Ovary (tissue), 10 donors: ENCODE measurements at places on chromosomes 2 and 18.

- no peak for DNase-seq
Measured at GRCh38 chr2:207316906-207317305, 151.2 kb upstream of the KLF7 start.

GRCh38 chr2:240395448-240395847, 40.0 kb upstream of the GPC1 start:
- no peak for DNase-seq

GRCh38 chr2:241763551-241764274, 12.9 kb upstream of the GAL3ST2 start:
- no peak for DNase-seq

GRCh38 chr2:1839066-1839756, 94.9 kb upstream of the PXDN start:
- no peak for DNase-seq

GRCh38 chr2:145076085-145076484, 556.2 kb upstream of the ZEB2 start:
- no peak for DNase-seq

- DNase-seq: no peak
Measured at GRCh38 chr2:140880573-140880972, 1250.2 kb downstream of the LRP1B start.

DNA sequence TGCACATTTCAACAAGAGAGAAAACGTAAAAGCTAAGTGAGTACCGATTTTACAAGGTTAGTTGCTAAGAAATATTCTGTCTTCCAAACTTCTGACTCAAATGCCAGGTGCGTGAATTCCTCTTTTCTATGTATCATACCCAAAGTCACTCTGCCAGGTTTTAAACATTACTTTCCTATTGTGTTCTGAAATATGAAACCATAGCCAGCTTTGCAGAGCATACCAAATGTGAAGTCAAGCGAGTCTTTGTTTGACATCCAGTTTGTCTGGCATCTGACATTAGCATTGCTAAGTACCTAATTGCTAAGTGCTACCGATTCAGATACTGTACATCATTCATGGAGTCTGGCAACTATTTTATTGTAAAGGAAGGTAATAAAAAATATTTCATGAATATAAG, 321.9 kb upstream of the GALNT5 start:
- DNase-seq: no peak

DNA sequence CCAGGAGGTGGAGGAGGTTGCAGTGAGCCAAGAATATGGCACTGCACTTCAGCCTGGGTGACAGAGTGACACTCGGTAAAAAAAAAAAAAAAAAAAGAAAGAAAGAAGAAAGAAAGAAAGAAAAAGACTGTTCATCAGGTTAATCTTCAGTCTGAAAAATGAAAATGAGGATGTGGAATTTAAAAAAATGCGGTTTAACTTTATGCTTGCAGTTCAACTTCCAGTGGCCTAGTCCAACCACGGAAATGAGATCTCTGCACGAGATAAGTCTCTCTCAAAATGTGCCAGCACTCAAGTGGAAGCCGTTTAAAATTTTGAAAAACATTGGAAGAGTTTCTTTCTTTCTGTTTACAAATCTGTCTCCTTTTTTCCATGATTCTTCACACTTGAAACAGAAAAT, 112.1 kb downstream of the DOCK10 start:
- DNase-seq: no peak

GRCh38 chr2:235053651-235054050, 101.8 kb downstream of the SH3BP4 start:
- no peak for DNase-seq

DNA sequence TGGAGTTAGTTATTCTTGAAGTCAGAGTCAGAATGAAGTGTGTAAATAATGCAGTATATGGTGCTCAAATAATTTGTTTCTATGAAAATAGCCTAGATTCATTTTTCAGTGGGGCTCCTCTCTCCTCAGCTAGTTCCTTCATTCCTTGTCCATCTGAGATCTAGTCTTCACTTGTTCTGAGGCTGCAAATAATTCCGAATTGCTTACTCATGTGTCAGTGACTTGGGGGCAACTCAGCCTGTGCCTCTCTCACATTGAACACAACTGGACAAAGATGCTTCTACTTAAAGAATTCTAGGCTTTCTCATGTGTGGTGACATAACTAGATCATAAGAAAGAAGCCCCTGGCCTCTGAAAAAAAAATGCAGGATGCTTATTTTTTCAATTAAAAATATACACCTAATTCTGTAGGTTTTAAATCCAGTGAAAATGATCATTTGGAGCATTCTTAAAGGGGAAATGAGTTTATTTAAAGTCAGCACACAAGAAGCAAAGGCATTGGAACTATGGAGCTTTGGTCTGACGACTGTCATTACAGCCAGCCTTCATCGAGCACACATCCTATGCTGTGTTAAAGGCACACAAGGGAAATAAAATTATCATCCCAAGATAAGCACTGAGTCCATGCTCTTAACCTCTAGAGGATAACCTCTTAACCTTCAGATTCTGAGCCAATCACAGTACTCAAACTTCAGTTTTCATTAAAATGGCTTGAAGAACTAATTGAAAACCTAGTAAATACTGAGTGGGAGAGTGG, 24.8 kb upstream of the SCN7A start:
- DNase-seq: no peak

- DNase-seq: no peak
Measured at GRCh38 chr2:100919316-100919715, 82.8 kb upstream of the RPL31 start.

DNA sequence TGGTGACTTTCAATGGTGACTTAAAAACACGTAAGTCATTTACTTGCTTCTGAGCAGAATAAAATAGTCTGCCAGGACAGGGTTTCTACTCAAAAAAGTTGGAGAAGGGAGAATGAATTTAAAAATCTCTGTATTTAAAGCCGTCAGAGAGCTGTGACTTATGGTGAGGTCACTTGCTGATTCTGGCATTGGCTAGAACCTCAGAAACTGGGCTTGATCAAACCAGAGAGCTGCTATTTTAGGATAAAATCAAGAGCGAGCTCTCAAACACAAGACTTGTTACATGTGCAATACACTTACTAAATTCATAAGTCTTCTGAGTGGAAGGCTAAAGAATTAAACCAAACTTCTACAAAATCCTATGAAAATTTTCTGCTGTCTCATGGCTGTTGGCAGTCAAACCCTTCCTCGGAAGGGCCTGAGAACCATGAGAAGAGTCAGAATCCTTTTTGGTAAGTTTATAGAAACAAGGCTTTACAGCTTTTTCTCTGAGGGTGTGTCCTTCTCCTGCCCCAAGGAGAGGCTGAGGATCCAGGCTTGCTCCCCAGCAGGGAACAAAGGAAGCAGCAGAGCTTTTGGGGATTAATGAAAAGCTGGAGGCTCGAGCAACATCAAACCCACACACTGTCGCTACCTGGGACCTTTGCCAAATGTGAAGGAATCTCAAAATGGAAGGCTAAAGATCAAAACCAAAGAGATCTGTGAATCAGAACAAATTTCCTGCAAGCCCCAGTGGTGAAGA, 816.4 kb downstream of the SOCS6 start:
- DNase-seq: no peak

- DNase-seq: no peak
Measured at GRCh38 chr2:71417300-71418202, 35.8 kb upstream of the DYSF start.

GRCh38 chr18:50507120-50507590, 52.7 kb upstream of the MAPK4 start:
- DNase-seq: peak; percentile 31

GRCh38 chr18:31884020-31884419, 58.9 kb downstream of the TRAPPC8 start:
- no peak for DNase-seq

DNA sequence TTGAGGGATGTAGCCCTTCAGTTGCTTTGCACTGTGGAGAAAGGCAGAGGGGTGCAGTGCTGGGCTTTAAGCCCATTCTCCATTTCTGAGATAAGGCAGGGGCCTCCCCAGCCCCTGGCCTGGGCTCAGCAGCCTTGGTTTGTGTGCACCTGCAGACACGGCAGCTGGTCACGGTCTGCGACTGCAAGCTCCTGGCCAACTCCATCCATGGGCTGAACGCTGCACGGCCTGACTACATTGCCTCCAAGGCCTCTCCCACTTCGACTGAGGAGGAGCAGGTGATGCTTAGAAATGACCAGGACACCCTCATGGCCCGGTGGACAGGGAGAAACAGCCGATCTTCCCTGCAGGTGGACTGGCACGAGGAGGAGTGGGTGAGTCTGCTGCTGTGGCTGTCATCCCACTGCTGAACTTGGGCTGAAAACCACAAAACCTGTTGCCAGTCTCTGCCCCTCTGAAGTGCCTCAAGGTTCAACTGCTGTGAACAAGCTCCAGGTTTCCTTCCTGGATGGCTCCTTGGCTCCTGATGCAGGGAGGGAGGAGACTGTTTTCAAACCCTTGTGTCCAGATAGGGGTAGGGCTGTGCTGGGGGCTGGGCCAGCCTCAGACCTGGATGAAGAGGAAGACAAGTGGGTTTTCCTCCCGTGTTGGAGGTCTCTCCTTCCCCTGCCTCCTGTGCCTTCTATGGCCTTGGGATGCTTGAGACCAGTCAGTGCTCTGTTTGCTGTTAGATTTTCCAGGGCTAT, 54.0 kb downstream of the COA5 start:
- DNase-seq: no peak

- DNase-seq: no peak
Measured at GRCh38 chr18:50590593-50590992, 30.7 kb downstream of the MAPK4 start.

- DNase-seq: no peak
Measured at GRCh38 chr2:221500501-221501209, 71.4 kb downstream of the EPHA4 start.

DNA sequence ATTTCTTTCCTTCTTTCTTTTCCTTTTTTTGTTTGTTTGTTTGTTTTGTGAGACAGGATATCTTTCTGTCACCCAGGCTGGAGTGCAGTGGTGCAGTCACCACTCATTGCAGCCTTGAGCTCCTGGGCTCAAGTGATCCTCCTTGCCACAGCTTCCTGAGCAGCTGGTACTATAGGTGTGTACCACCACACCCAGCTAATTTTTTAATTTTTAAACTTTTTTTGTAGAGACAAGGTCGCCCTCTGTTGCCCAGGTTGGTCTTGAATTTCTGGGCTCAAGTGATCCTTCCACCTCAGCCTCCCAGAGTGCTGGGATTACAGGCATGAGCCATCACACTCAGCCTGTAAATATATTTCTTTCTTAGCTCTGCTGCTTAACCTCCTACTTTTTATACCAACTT, 83.4 kb upstream of the CYP20A1 start:
- no peak for DNase-seq

DNA sequence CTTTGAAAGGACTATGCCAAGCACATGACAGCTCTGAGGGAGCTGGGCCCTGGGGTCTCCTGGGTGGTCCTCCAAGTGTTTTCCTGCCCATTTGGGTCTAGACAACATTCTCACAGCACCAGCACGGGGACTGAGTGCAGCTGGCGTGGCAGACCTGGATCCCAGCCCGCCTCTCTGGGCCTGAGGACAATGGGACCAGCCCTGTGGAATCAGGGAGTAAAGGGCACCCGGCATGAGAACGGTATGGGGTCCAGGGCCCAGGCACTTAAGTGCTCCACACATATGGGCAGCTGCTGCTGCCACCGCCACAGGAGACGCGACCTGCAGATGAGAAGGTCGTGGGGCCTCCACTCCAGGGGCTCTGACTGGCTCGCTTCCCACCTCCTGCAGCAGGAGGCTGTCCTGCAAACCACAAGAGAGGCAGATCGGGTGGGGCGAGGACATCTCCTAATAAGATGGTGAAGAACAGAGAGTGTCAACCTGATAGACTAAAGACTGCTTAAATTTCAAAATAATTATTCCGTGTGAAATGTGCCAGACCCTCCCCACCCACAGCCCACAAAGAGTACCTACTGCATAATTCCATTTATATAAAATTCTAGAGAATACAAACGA, 46.3 kb downstream of the FAM178B start:
- DNase-seq: no peak

DNA sequence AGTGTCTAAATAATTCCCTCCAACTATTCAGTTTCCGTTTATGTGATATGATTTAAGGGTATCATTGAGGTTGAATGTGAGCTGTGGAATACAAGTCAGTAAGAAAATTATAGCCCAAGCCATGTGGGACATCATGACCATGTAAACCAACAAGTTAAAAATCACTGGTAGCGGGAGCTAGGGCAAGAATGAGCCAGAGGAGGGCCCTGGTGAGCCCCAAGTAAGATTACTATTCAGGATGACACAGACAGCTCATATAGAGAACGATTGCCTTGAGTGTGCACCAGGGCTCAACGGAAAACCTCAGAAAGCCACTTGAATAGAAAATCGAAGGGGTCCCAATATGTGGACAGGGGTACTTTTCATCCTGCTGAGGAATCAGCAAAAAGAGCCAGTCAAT, 87.8 kb upstream of the RBMS1 start:
- no peak for DNase-seq

DNA sequence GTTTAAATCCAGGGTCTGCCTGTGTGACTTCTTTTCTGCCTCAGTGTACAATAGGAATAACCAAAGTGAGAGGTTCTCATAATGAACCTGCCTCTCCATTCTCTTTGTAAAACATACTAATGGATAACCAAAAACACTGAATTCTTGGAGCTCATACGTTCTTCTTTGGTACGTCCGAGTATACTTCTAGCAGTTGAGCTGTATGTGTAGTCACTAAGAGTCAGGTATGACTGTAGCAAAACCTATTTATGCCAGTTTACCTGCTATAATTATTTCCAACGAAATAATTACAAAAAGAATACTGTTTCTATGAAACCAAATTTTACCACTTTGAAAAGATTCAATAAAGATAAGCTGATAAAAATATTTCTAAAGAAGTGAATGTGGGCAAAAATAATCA, 109.2 kb downstream of the IKZF2 start:
- no peak for DNase-seq

DNA sequence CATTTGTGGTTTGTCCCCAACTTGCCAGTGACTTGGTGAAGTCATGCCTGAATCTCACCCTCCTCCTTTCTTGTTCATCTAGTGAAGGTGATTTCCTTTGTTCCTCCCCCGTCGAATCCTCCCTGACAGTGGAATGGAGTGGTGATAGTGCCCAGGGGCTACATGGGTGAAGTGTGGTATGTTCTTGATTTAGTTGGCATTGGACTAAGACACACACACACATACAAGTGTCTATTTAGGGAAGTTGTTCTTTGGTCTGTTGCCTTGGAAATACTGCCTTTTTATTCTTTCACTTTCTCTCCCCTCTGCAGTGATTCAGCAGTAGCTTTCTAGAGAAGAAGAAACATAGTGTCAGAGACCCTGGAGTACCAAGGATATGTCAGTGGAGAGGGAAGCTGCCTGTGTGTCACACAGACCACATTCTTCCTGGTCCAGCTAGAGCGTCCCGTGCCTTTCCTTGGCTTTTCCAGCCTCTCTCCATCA, 10.9 kb downstream of the INPP4A start:
- no peak for DNase-seq

GRCh38 chr2:190843890-190844699, 36.5 kb upstream of the GLS start:
- DNase-seq: no peak
